ENCODE measurements at places on chromosomes 5 and 9.

DNA sequence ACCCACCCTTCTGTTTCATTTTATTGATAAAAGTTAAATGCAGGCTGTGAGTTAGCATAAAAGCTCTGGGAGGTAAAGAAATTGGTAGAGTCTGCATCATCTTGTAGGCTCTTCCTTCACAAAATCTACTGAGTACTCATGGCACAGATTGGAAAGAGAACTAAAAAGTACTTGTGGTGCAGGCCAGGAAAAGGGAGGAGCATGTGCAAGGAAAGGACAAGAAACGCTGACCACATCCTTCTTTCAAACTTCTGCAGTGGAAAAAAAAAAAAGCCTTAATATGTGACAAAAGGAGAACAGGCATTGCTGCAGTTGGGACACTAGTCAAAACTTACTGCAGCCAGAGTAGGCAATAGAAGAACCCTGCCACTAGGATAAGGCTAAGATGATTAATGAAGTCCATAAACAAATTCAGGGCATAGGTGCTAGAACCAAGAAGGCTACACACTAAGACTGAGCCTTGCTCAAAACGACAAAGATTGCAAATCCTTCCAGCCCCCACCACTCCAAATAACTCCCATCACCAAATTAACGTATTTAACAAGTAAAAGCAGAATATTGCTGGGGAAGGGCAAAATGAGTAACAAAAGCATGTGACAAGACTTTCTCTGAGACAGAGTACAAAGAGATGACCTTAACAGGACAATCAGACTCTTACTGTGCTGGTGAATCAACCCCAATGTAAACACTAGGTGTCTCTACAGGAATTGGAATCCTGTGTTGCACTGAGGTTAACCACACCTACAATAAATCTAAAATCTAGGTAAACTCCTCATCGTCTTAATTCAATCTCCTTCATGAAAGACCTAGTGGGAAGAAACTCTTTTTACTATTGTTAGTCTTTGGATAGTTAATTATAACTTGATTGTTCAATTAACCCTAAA is 1024.8 kb downstream of the TLE1 start:
- DNase-seq, result peak; percentile 12

DNA sequence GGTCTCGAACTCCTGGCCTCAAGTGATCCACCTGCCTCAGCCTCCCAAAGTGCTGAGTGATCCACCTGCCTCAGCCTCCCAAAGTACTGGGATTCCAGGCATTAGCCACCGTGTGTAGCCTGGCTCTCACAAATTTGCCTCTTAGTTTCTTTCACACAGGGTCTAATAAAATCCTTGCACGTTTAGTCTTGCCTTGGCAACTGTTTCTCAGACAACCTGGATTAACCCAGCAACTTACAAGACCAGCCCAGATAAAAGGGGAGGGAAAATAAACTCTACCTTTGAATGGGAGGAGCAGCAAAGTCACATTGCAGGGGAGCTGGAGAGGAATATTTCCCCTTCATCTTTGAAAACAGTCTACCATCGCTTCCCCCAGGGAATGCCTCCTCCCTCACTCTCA is 29.3 kb upstream of the GNA14 start:
- no peak for DNase-seq

DNA sequence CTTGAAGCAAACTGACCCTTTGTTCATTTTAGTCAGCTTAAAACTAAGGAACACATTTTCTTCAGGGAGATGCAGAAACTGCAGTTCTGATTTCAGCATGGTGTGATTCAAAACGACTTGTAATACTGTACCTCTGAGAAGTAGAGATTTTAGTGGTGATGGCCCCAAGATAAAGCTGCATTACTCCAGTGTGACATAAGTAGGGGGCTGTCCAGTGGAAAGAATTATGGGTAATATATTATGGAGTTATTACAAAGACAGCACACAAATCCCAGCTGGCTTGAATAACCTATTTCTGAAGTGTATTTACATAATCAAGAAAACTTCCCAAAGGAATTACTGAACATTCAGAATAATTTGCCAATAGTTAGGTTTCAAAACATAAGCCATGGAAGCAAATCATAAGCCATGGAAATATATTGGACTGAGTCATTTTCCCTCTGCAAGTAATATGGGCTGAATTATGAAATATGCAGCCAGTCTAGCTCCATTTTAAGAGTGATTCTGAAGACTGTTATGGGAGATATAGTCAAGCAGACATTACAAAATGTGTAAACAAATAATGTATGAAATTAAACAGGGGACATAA is 133.7 kb upstream of the FBXL17 start:
- DNase-seq, result no peak

- DNase-seq, result peak; percentile 43
Measured at GRCh38 chr9:107807183-107807582, 317.6 kb upstream of the KLF4 start.

DNA sequence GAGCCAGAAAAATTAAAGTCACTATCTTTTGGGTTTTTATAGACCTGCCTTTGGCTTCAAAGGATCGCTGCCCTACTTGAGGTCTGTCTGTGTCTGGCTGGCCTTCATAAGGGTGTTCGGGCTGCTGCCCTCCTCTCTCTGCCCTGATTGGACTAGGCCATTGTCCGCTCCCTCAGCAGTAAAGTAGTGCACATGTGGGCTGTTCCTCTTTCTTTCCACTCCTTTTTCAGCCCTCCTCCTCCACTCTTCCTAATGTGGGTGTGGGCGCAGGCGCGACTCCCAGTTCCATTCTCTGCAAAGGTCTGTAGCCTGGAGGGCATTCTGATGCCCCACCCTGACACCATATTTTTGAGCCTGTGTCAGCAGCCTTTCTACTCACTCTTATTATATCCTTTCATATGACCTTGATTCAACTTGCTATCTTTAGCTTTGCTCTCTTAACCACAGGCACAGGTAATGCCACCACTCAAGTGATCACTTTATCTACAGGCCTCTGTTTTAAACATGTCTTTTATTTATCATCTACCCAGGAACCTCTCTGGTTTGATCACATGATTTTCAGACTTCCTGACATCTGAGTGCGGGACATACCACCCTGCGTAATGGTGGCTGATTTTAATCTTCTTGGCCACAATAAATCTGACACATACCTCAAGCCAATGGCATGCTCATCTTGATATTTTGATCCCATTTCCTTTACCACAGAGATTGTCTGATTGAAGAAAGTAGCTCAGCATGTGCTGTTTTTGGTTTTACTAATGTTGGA is 144.5 kb downstream of the AOPEP start:
- no peak for DNase-seq
